ENCODE measurements at places on chromosomes 2 and 18.

GRCh38 chr2:44277541-44277940, 2.3 kb downstream of the SLC3A1 start:
- DNase-seq: no peak

GRCh38 chr2:136314240-136314639, 196.3 kb upstream of the CXCR4 start:
- no peak for DNase-seq

- DNase-seq: no peak
Measured at GRCh38 chr2:13050764-13051163, 334.0 kb downstream of the TRIB2 start.

DNA sequence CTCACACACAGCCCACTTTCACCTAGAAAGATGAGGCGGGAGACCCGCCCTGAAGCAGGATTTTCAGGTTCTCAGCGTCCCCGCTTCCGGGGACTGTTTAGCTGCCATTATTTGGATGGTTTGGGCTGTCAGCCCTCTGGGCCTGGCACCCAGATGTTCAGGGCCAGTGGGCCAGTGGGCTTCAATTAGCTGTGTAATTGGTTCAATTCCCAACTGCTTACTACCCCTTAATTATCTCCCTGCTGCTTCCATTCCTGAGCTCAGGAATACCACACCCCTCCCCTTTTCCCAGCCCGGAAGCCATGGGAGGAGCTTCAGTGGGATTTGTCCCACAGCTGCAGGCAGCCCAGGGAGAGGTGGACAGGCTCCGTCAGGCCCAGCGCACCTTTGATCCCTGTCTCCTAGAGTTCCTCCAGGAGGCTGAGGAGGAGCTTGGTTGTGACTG, 114.1 kb upstream of the MYCN start:
- DNase-seq: no peak

GRCh38 chr2:168964251-168964807, 63.2 kb downstream of the G6PC2 start:
- DNase-seq: no peak

DNA sequence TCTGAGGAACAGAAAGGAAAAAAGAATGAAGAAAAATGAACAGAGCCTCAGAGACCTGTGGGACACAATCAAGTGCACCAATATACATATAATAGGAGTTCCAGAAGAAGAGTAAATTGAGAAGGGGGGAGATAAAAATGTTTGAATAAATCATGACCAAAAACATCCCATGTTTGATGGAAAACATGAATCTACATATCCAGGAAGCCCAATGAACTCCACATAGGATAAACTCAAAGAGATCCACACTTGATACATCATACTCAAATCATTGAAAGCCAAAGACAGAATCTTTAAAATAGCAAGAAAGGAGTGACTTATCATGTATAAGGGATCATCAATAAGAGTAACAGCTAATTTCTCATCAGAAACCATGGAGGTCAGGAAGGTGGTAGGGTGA, 80.0 kb downstream of the COA5 start:
- DNase-seq: no peak

DNA sequence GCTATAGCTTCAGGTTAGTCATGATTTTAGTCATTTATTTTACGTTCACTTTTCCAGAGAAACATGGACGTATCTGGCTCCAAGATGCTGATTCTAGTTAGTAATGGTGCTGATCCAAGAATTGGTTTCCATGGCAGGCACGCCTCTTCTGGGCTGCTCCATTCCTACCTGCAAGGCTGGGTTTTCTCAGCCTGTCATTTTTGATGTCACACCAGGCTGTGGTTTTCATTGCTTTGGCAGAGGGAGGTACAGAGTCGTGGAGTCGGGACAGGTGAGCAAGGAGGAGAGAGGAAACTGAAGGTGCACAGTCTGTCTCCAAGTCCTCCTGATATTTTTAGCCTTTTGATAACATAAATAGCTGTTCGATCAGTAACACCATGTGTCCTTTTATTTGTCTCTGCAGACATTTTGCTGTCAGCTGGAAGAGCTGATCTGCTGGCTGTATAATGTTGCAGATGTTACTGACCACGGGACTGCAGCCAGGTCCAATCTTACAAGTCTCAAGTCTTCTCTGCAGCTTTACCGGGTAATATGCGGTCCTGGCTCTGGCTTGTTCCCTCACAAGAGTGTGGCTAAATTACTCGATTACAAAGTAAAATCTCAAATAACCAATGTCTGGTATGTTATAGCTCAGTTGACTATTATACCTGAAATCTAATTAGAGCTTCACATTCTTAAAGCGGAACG, 17.8 kb downstream of the CEP68 start:
- no peak for DNase-seq

GRCh38 chr18:79927607-79928562, 23.6 kb downstream of the SLC66A2 start:
- DNase-seq: no peak

- no peak for DNase-seq
Measured at GRCh38 chr2:131148426-131148825, 43.3 kb downstream of the PLEKHB2 start.

GRCh38 chr18:24016643-24017042, 2.1 kb downstream of the TTC39C start:
- no peak for DNase-seq

- no peak for DNase-seq
Measured at GRCh38 chr2:208711598-208711997, 305.0 kb downstream of the PTH2R start.

DNA sequence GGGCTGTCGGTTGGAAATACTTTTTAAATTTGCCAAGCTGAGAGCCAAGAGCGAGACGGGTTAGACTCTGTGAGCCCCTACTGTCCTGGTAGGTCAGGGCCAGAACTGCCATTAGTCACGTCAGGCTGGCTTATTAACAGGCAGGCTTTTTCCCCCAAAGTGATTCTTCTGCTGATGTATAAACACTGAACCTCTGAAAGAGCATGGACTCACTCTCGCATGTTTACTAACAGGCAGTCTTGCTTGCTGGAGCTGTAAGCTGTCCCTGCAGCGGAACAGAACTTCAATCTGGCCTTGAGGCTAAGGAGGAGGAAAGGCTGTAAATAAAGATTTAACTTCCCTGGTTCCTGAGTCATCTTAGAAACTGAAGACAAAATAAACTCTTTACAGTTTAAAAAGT, 288.4 kb downstream of the PIEZO2 start:
- DNase-seq: no peak

DNA sequence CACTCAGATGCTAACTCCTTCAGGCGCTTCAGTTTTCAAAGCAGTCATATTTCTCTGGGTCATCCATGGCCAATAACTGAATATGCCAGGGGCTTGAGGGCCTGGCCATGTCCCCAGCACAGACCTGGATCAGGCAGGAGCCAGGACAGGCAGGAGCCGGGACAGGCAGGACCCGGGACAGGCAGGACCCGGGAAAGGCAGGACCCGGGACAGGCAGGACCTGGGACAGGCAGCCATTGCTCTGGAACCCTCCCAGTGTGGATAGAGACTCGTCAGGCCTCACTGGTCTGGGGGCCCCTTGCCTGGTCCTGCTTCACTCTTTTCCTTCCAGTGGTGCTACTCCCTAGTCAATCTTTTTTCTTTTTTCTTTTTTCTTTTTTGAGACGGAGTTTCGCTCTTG, 117.5 kb upstream of the TEX51 start:
- DNase-seq: no peak

GRCh38 chr2:240295256-240296103, 140.0 kb upstream of the GPC1 start:
- DNase-seq: no peak

- DNase-seq: no peak
Measured at GRCh38 chr2:143706354-143706753, 577.1 kb downstream of the ARHGAP15 start.

DNA sequence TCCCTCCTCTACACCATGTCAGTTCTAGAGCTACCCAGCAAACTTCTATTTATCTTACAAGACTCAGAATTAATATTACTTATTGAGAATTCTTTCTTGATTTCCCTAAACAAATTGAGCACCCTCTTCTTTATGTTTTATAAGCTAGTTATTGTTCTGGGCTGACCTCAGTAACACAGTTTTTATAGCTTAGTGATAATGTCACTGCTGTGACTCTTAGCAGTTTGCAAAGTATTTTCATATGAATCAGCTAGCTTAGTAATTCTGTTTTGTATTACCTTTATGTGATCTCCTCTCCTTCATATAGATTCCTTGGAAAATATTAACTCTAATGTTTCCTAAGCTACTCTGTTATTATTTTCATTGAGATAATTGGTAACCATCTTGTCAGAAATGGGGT, 114.9 kb downstream of the PMS1 start:
- no peak for DNase-seq

DNA sequence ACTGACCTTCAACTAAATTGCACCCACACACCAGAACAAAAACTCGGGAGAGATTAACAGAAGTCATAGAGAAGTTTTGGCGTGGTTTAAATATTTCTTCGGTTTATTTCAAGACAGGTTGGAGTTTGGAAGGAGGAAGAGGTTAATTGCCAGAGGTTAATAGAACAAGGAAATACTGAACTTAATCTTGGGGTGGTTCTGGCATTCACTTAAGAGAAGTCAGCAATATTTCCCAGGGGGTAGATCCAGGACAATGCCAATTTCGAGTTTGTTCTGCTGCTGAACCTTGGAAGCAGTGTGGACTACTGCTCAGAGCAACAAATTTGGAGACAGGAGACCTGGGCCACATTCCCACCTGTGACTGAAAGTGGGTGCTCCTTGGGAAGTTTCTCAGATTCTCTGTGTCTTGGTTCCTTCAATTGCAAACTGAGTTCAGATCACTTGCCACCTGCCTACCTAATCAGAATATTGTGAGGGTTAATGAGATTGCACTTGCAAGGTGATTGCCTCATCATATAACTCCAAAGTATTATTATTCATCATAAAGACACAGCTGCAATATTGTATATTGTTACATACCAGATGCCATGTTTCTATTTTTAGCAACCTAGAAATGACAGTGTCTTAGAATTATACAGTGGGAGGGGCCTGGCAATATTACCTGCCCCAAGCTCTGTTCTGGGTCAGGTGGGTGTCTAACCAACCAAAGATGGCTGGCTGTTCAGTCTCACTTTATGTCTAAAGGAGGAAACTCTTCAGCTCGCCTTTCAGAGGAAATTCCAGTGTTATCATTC, 217.4 kb downstream of the CDCA7 start:
- no peak for DNase-seq

DNA sequence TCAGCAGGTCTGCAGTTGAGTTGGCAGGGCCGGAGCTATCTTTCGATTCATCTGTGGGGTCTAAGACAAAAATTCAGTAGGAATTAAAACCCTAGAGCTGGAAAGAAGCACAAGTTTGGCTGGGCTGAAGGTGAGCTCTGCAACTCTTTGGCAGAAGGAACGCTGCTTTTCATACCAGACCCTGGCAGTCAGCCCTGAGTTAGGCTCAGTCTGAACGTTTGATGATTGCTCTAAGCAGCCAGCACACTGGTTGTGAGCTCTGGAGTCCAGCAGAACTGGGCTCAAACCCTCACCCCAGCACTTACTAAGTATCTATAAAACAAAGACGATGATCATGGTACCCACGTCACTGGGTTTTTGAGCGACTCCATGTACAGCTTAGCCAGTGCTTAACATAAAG, 192.5 kb downstream of the TNS1 start:
- no peak for DNase-seq

- no peak for DNase-seq
Measured at GRCh38 chr2:9152975-9153642, 53.5 kb upstream of the ASAP2 start.

DNA sequence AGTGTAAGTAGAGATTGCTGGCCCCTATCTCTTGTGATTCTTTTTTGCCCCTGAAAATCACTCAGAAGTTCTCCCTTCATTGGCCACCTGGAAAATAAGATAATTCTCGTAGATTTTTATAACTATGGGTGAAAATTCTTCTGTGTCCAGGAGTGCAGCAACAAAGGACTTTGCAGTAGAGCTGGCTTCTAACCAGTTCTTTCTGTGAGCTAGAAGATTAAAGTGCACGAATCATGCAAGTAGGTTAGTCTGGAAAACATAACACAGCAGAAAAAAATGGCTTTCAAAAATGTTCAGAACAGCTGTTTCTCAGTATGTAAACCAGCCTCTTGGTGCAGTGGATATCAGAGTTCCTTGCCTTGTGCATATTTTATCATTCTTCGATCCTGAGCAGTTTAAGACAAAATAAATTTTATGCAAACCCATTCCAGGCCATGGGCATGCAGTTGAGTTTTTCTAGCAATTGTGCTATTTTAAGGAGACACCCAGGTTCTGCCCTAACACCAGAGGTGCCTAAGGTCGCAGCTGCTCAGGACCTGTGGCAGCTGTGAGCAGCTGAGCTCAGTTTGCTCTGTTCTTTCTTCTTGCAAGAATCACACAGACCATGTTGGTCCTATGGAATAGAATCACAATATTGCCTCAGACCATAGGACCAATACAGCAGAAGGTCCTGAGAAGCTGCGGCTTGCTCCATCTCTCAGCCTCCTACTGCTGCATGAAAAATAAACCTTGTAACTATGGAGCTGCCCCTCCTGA, 80.9 kb upstream of the BCL2L11 start:
- no peak for DNase-seq

- no peak for DNase-seq
Measured at GRCh38 chr2:162787616-162788015, 51.0 kb downstream of the KCNH7 start.

- DNase-seq: no peak
Measured at GRCh38 chr2:134216152-134216829, 37.6 kb upstream of the MGAT5 start.

- DNase-seq: no peak
Measured at GRCh38 chr18:41655074-41655473, 300.0 kb upstream of the PIK3C3 start.

- no peak for DNase-seq
Measured at GRCh38 chr2:59449274-59449673, 1104.2 kb downstream of the BCL11A start.

GRCh38 chr2:45929674-45930395, 278.4 kb downstream of the PRKCE start:
- no peak for DNase-seq

DNA sequence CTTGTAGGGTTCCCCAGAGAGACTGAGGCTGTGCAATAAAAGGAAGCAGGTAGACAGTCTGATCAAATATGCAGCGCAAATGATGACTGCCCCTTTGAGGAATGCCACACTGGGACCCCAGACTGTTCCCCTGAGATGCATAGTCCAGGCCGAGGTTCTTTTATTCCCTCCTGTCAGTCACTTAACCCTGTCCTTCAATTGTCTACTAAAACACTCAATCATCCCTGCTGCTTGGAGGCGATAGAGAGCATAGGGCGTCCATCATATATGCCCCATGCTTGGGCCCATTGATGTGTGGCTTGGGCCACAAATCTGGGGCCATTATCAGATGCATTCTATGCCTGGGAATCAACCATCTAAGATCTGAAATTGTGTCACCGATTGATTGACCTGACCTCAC, 15.5 kb upstream of the CASP8 start:
- DNase-seq: no peak

- DNase-seq: no peak
Measured at GRCh38 chr2:1860931-1861330, 116.6 kb upstream of the PXDN start.

DNA sequence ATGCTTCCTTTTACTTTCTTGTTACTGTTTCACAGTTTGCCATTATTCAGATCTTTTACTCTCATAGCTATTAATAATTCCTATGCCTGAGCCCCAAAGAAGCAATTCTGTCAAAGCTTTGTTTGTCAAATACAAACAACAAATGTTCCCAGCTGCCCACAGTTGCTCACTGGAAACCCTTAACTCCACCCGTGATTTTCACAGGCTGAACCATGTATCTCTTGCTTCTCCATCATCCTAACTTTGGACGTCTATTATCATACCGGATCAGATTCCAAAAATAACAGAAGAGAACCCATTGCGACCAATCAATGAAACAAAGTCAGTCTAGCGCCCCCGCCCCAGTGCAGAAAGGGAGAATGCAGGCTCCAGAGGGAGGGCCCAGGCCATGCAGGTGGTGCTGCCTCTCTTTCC, 24.2 kb downstream of the COLEC12 start:
- DNase-seq: no peak

All from NT2/D1 (cell line).